Hematopoietic multipotent progenitor cell treated with erythropoietin and hydrocortisone succinate and interleukin-3 and kit ligand, for 15 days (in vitro differentiated cells): ENCODE measurements at places on chromosomes 2 and 18.
A peak's percentile ranks its signal among the peaks of the same experiment; 100 is the strongest.

GRCh38 chr18:22088029-22088428, 81.4 kb upstream of the GATA6 start:
- DNase-seq, result no peak

- no peak for DNase-seq
These were observed 36.9 kb downstream of the KIF1A start for GRCh38 chr2:240782886-240783818.

- DNase-seq, result no peak
These were observed 15.6 kb downstream of the HRH4 start for GRCh38 chr18:24475926-24476589.

GRCh38 chr2:201136889-201137321, 20.9 kb downstream of the CFLAR start:
- DNase-seq, result no peak

DNA sequence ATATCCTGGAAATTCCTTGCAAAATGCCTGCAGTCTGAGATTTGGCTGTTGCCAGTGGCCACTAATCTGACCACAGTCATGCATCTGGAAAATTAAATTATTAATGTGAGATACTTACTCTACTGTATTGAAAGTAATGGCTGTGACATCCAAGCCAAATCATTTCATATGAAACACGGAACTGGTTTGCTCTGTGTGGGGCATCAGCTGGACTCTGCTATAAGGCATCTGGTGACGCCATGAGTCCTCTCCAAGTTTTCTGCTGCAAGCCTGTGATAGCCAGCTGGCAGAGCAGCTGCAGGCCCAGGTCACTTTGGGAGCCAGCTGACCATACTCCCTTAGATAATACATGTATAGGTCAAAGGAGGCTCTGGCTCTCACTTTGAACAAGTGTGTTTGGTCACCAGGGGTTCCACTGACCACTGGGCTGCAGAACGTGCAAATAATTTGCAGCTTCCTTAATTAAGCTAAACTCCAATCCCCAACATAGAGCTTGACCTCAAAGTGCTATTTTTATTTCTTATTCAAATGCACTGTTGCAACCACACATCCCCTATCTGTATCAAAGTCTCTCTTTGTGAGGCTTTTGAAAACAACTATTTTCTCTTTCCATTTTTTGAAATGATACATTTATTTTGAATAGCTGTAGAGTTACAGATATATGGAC, 152.9 kb downstream of the NCKAP5 start:
- no peak for DNase-seq

GRCh38 chr2:240460253-240460711, 24.8 kb downstream of the GPC1 start:
- DNase-seq, result no peak

DNA sequence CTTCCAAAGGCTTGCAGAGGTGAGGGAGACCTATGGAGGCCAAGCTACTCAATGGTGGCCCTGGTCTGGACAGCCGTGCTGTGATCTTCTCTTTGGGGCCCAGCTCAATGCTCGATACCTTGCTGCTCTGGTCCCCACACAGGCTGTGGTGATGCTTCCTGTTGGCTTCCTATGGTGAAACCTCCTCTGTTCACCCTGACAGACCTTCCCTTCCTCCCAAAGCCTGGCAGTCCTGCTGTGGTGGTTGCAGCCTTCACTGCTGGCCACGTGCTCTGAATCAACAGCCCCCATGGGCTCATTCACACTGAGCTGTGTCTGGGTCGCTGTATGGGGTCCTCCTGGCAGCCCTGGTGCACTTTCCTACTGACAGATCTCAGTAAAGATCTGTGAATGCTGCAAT, 31.0 kb upstream of the GALR1 start:
- DNase-seq, result no peak

- DNase-seq, result no peak
These were observed 3.8 kb upstream of the TBR1 start for GRCh38 chr2:161412346-161412745.

- DNase-seq, result no peak
These were observed 26.7 kb upstream of the ACTR3 start for GRCh38 chr2:113863144-113863543.

- no peak for DNase-seq
These were observed 81.2 kb upstream of the SNTG2 start for GRCh38 chr2:869357-869871.

GRCh38 chr18:13629841-13630715, 96.3 kb downstream of the FAM210A start:
- DNase-seq, result peak; percentile 33

- DNase-seq, result peak; percentile 46
These were observed 98.5 kb upstream of the RIOK3 start for GRCh38 chr18:23354625-23355024.

GRCh38 chr2:23967846-23968245, 27.6 kb downstream of the UBXN2A start:
- DNase-seq, result no peak

DNA sequence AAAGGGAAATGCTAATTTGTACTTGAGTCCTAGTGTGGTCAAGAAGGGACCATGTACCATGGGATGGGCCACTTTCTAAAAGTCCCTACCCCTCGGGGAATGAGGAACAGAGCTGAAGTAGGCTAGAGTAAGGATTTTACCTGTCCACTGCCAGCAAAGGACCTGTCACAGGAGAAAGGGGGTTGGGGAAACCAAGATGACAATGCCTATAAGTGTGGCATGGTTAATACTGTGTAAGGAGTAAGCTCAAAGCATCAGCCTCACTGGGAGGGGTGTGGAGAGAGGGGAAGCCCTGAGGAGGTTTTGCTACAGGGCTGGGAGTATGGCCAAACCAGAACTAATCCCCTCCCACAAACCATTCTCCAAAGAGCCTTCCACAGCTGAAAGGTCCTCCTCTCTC, 15.8 kb downstream of the GKN2 start:
- DNase-seq, result no peak

DNA sequence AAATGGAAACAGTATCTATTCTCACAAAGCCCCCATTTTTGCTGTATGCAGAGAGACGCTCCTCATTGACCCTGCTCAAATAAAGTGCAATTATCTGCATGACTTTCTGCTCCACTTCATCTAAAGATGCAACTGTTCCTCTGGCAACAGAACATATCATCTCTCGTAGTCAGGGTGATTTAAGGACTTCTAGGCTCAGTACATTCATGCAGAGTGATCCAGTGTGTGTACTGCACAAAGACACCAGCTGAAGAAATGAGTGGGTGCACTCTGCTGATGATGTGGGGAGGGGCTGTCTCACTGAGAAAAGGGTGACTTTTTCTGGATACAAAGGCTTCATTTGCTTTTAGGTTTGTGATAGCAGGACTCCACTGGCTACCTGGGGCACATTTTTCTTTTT, 355.2 kb downstream of the GALNT13 start:
- DNase-seq, result no peak

- no peak for DNase-seq
These were observed 203.4 kb upstream of the RAB6C start for GRCh38 chr2:129775952-129776653.
